Panc1 (cell line): ENCODE measurements at places on chromosomes 11 and 22.

GRCh38 chr11:11290354-11290753 lies 62.7 kb downstream of the CSNK2A3 start:
- no peak for DNase-seq
- 0 out of 2 replicates have a peak, but pooled peaks cover 3% of the 10 kb centered on the region for H3K27me3 ChIP-seq
- no peaks in the 10 kb centered on the region for H3K36me3 ChIP-seq
- no peaks in the 10 kb centered on the region; the same call in 1 of the 2 replicates for H3K4me1 ChIP-seq
- H3K4me3 ChIP-seq, result no peak overlapping the region

DNA sequence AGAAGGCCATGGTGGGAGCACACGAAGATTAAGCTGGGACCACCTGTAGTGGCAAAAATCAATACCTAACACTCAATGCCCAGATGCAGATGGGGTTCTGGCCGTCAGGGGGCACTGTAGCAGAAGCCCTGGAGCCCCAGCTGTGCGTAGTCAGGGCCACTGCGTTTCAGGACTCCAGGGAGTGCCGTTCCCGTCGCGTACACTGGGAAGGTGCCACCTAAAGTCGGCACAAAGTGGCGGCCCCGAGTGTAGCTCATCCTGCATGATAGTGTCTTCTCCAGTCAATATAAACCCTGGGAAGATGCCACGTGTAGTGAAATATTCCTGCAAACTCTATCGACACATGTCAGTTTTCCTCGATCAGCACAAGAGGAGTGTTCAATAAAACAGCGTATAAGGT lies 123.8 kb upstream of the NTM start:
- H3K36me3 ChIP-seq, result no peaks in the 10 kb centered on the region
- H3K4me3 ChIP-seq, result no peak overlapping the region
- peaks cover 15% of the 10 kb centered on the region for H3K27me3 ChIP-seq
- H3K27ac ChIP-seq, result no peak overlapping the region

DNA sequence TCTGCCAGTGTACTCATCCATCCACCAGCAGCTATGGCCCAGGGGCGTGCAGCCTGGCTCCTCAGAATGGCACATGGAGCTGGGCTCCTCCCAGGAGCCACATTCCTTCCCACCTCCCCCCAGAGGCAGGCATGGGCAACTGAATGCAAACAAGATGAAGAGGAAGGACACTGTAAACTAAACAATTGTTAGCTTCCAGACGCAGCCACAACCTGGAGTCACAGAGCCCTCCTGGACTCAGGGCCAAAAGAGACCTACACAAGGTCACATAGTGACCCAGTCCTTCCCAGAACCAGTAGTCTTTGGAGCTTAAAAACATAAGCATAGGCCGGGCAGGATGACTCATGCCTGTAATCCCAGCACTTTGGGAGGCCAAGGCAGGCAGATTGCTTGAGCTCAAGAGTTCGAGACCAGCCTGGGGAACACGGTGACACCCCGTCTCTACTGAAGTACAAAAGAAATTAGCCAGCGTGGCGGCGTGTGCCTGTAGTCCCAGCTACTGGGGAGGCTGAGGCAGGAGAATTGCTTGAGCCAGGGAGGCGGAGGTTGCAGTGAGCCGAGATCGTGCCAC lies 30.7 kb upstream of the CLDN5 start:
- DNase-seq, result no peak
- no peaks in the 10 kb centered on the region for H3K27me3 ChIP-seq
- H3K36me3 ChIP-seq, result no peaks in the 10 kb centered on the region
- H3K4me3 ChIP-seq, result no peak overlapping the region
- H3K4me1 ChIP-seq, result no peaks in the 10 kb centered on the region
- no peak overlapping the region for H3K27ac ChIP-seq

DNA sequence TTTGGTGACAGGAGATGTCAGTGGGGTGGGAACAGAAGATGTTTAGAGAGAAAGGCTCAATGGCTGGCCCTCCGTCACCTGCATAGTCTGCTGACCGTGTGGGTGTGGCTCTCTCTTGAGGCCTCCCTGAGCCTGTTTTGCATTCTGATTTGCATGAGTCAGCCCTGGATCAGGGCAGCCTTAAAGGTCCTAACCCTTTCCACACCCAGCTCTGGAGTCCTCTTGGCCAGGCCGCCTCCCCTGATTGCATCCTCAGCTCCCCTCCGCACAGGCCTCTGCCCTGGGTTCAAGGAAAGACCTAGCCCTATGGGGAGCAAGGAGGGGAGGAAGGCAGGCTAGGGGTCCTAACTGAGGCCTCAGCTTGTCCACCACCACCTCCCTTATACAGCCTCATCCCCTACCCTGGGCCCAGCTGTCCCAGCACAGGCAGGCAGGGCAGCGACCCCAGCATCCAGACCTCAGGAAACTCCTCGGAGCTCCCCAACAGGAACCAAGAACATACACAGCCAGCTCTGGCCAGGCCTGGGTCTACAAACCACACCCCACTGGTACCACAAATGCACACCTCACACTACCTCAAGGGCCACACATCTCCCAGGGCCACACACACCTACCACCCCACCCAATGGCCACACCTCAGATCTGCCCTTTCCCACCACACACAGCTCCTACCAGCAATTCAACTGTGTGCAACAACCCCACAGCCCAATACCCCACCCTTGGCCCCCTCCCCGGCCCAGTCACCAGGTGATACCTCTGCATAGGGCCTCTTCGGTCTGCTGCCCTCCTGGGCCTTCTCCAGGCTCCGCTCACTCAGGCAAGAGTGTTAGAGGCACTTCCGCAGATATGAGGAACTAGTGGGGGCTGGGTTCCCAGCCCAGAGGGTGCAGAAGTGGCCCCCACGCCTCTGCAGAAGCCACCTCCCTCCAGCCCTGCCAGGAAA lies 13.7 kb downstream of the ARAP1 start:
- no peak overlapping the region for H3K4me3 ChIP-seq
- no peak for DNase-seq
- H3K4me1 ChIP-seq, result peaks cover 19% of the 10 kb centered on the region
- H3K27ac ChIP-seq, result no peak overlapping the region

DNA sequence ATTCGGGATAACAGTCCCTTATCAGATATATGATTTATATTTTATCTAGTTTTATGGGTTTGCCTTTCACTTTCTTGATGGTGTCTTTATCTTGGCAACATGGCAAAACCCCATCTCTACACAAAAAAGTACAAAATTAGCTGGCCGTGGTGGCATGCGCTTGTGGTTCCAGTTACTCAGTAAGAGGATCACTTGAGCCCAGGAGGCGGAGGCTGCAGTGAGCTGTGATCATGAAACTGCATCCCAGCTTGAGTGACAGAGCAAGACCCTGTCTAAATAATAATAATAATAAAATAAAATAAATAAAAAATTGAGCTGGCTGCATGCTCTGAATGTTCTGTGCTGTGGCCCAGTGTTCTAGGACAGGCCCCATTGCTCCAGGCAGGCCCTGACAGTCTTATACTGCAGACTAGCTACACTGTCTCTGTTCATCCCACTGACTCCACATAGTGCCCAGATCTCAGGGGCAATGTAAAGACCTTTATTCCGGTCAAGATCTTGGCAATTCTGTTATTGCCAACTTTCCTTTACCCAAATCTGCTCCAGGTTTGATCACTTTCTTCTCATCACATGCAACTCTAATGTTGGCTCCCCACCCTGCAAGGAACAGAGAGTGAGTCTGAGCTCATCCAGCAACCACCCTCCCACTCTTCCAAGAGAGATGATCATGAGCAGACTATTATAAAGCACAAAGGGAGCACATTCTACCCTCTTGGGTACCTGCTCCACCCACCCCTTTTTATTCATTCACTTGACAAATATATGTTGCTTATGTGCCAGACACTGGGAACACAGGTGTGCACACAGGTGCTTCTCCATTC lies 8.8 kb downstream of the HSPA8 start:
- H3K27ac ChIP-seq, result no peak overlapping the region
- H3K27me3 ChIP-seq, result no peaks in the 10 kb centered on the region
- no peak for DNase-seq
- H3K36me3 ChIP-seq, result peaks cover 21% of the 10 kb centered on the region
- peaks cover 13% of the 10 kb centered on the region for H3K4me1 ChIP-seq

GRCh38 chr11:765025-765801 lies 12.1 kb downstream of the GATD1 start:
- H3K27me3 ChIP-seq, result no peaks in the 10 kb centered on the region
- peaks cover 6% of the 10 kb centered on the region; the same call in 1 of the 2 replicates for H3K36me3 ChIP-seq
- DNase-seq, result no peak
- no peak overlapping the region for H3K4me3 ChIP-seq
- peaks cover 25% of the 10 kb centered on the region for H3K4me1 ChIP-seq

DNA sequence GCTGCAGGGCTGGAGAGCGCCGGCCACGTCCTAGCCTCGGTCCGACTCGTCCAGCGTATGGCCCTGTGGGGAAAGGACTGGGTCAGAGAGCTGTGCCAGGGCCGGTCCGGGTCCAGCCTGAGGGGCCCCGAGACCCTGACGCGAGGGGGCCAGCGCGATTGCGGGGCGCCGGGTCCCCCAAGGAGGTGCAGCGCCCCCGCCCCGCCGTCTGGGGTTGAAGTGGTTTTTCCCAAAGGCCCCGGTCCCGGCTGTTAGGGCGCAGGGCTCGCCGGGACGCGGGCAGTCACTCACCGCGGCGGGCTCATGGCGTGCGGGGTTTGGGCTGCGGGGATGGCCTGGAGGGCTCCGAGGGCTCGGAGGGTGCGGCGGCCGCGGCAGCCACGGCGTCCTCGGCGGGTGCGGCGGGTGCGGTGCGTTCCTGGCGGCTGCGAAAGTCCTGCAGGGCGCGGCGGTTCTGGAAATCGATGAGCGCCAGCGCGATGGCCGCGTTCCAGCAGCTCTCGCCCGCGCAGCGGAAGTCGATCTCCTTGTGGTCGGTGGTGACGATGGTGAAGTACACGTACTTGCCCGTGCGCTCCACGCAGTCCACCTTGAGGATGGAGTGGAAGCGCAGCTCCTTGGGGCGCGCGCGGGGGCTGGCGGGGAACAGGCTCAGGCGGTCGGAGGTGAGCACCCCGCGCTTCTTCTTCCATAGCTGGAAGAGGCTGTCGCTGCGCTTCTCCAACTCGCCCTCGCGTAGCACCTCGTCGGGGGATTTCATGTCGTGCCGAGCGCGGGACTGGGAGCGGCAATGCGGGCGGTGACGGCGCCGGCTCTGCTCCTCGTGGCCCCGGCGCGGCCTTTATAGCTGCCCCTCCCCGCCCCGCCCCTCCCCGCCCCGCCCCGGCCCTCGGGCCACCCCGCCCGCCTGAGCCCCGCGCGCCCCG lies at the start of gene PHLDA2:
PHLDA2 (minus strand) TSS at position 816 of the 926 bp plus-strand sequence; CDS start at position 760, 56 bp downstream.
- H3K27ac ChIP-seq, result peak within 1 kb of the TSS; percentile 97
- H3K4me3 ChIP-seq, result peak within 1 kb of the TSS; percentile 98
- no peaks in the 10 kb centered on the region for H3K27me3 ChIP-seq
- H3K36me3 ChIP-seq, result no peaks in the 10 kb centered on the region; the same call in 1 of the 2 replicates
- peaks cover 73% of the 10 kb centered on the region for H3K4me1 ChIP-seq
- DNase-seq, result no peak

- H3K4me1 ChIP-seq, result peaks cover 33% of the 10 kb centered on the region
- H3K27ac ChIP-seq, result peak overlapping the region; percentile 18; the same call in 1 of the 2 replicates
- H3K27me3 ChIP-seq, result no peaks in the 10 kb centered on the region
- H3K36me3 ChIP-seq, result no peaks in the 10 kb centered on the region; the same call in 1 of the 2 replicates
- DNase-seq, result no peak
These were observed 2.2 kb downstream of the MAPK12 start for GRCh38 chr22:50259302-50259701.
